IPS DF 19.7 (cell line): ENCODE measurements at places on chromosomes 6 and 20.

- no peak for DNase-seq
Measured at GRCh38 chr6:82867946-82868345, 197.7 kb downstream of the UBE3D start.

- no peak for DNase-seq
Measured at GRCh38 chr6:144667532-144668503, 382.7 kb downstream of the UTRN start.

DNA sequence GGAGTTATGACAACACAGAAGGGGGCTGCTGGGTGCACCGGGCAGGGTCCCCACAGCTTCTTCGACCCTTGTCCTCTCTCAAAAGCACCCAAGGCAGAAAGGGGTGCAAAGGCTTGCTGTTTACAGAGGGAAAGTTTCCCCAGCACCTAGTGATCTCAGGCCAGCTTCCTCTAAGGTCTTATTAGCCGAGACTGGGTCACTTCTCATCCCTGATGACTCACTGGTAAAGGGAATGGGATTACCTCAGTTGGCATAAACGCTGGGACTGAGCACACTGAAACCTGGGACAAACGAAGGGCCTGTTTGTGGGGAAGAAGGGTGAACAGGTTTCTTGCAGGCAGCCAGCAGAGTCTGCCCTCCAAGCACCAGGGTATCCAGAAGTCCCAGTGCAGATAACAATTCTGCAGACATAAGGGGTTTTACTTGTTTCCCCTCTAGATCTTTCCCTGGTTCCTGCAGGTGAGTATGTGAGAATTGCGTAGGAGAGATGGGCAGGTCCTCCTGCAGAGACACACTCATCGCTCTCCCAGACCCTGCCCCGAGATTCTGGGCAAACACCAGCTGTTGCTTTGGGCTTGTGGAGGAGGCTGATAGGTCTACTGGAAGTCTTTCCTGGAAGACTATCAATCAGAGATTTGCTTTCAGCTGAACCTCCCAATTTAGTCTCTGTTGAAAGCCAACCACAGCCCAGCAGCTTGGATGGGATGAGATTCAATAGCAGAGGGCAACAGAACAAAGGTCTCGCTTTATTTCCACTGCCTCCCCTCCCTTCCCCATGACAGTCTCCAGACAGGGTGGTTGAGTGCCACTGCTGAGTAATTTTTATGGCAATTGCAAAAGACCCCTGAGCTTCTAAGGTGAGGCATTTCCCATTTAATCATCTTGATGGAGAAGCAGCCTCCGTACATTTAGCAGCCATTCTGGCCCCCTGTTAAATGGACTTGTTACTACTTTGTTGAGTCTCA is 25.7 kb downstream of the KCNG1 start:
- no peak for DNase-seq

DNA sequence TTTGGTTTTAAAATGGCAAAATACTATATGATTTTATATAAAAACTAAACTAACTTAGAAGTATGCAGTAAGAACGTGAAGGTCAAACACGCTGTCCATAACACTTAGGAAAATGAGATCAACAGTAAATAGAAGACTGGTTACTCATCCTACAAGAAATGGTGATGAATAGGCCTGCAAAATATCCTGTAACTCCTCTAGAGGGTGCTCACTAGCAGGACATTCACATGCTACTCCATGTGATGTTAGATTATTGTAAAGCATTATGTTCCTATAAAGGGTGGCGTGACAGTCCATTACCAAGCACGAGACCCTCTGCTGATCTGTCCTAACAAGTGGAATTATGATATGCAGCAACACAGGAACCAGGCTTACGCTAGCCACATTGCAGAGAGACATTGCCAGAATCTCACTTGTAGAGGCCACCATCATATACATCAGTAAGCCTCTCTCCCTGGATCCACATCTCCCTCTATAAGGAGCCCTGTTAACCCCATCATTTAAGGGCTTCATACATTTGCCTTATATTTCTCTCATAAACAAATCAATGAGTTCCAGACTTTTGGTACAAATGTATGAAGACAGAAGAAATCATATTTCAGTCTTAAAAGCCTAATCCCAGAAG is 18.0 kb upstream of the DEFB129 start:
- no peak for DNase-seq

DNA sequence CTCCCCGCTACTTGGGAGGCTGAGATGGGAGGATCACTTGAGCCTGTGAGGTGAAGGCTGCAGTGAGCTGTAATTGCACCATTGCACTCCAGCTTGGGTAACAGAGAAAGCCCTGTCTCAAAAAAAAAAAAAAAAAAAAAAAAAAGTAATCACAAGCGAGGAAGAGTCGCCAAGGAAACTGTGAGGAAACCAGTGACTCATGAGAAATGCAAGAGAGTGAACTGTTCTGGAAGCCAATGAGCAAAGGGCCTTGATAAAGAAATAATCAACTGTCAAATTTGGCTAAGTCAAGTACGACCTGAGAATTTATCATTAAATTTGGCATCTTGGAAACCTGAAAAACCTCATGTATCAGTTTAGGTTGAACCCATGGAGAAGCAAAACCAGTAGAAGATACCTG is 16.1 kb upstream of the LAMP5 start:
- DNase-seq = no peak

DNA sequence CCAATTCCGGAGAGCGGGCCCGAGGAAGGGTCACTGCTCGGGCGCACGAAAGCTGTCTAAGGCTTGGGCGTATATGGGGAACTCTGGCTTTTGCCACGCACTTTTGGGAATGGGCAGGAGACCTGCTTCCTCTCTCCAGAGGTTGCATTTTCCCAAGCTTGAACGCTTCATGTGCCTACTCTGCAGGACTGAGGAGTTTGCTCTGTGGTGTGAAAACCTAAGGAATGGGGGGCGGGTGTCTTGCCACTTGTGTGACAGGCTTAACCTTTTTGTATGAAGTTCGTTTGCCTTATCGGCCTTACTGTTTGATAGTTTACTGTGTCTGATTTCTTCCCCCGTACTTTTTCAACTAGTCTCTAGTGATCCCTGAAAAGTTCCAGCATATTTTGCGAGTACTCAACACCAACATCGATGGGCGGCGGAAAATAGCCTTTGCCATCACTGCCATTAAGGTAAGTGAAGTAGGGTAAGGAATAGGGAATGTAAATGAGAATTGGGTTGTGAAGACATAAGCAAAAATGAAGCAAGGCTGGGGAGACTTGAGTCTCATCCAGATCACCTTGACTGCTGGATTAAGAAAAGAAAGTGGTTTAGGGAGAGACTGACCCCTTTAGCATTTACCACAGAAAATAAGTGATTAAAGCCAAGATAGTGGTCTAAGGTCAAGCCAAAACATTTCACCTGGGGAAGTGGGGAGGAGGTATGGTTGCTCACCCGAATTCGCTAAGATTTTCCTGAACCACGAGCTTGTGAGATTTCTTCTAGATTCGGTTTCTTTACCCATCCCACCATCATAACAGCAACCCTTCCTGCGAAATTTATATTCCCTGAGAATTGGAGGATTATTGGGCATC is 627 bp downstream of the RPS18 start:
- no peak for DNase-seq

DNA sequence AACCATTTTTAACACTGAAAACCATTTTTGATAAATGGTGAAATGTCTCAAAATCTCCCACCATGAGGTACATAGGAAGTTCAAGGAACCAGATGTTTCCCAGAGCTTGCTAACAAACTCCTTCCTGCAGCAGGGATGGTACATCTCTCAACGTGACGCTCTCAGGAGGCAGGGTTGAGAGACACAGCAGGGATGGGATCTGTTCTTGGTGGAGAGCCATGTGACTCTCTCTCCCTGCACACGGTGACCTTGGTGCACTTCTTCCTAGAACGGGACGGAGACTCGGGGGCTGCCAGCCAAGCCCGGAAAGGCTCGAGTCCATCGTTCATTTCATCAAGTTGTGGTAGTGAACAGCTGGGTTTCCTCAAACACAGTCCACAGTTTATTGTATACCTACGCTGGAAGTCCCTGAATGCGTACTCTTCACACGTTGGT is 94.2 kb downstream of the FAM50B start:
- DNase-seq = no peak

- DNase-seq = no peak
Measured at GRCh38 chr6:32842690-32843089, 1.2 kb downstream of the PSMB8 start.

GRCh38 chr20:33731693-33732165 is at the start of gene ZNF341:
Gene ZNF341, plus strand, starts transcription at chr20:33731996. Its CDS starts 26 bp downstream, at chr20:33732022.
- DNase-seq = no peak

DNA sequence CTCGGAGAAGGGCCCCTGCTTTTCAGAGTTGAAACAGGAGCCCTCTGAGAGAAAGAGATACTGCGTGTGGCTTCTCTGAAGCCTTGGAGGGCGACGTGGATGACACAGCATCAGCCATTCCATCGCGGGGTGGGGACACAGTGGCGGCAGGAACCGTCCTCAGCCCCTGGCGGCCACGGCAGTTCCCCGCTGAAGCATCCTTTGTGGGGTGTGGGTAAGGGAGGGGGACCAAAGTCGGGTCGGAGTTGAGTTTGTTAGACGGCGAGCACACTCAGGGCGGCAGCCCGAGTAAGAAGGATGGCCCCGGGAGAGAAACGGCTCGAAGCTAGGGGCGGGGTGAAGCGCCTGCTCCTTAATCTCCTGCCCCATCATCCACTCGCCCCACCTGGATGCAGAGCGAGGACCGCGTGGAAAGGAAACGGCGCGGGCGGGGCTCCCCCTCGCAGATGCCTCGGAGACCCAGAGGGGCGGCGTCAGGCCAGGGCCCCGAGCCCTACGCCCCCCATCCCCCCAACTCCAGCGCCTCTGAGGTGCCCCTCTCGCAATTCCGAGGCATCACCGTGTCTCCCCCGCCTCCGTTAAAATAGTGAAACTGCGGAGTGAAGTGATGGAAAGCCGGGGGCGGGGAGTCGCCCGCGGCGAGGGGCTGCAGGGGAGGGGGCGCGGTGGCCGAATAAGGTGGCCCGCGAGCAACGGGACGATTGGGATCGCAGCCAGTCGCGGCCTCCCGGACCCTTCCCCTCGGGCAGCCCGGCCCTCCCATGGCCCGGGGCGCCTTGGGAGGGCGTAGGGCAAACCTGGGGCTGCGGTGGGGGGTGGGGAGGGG is 796 bp upstream of the RREB1 start:
- no peak for DNase-seq

GRCh38 chr20:22775671-22776139 is 191.3 kb upstream of the FOXA2 start:
- no peak for DNase-seq

- DNase-seq = no peak
Measured at GRCh38 chr6:149503872-149504271, 19.1 kb upstream of the ZC3H12D start.

DNA sequence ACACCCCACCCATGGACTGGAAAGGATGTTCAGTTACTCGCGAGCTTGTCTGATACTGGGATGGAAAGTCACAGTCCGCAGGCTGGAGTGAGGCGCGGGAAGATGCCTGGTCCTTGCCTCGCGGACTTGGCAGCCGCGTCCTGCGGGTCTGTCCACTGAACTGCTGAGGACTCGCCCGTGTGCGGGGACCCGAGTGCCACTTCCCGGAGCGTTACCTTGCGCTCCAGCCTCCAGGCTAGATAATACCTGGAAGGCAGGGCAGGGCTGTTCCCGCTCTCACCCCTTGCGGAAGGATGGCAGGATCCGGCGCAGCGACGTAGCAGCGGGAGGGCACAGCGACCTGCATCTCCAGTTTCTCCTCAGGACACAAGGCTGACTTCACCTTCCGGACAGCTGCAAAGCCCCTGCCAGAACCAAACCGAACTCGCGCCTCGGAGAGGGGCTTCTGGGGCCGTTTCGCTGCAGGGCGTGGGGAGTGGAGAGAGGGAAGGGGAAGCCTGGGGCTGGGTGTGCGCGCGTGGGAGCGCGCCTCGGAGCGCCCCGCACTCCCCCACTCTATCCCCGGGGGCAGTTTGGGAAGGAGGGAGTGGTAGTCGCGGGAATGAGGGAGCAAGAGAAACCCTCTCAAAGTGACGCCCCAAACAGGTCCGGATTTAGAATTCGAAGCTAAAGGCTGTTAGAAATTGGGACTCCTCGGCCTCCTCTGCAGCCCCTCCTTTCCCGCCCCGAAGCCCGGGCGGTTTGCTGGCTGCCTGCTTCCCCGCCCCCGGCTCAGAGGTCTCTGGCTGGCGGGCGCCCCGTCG is at the start of gene KCNQ5:
TSS of gene KCNQ5 (plus strand) at position 774 of the 803 bp plus-strand sequence.
- peak; percentile 30 for DNase-seq

DNA sequence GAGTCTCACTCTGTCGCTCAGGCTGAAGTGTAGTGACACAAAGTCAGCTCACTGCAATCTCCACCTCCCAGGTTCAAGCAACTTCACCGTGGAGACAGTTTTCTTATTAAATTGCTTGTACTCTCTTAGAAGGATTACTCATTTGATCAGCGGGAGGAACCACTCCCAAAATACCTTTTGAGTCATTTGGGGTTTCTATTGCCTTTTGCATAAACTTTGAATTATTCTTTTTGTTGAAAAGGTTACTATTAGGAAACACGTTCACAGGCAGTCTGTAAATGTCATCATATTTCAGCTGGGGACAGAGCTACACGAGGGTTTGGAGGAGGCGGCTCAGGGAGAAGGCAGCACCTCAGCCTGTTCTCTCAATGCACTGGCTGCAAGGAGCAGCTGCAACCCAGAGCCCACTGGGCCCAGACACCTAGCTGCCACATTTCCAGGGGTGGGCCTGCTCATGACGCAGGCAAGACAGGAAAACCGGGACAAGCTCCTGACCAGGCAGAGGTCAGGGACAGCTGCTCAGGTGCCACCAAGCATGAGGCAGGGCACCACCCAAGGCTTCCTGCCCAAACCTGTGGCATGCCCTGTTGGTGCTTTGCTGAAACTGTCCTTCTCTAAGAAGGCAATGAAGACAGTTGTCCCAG is 205.9 kb downstream of the BMP7 start:
- no peak for DNase-seq

GRCh38 chr6:56688521-56688920 is 45.8 kb upstream of the DST start:
- DNase-seq = no peak

GRCh38 chr6:155187106-155187505 is 76.7 kb upstream of the CLDN20 start:
- DNase-seq = no peak

DNA sequence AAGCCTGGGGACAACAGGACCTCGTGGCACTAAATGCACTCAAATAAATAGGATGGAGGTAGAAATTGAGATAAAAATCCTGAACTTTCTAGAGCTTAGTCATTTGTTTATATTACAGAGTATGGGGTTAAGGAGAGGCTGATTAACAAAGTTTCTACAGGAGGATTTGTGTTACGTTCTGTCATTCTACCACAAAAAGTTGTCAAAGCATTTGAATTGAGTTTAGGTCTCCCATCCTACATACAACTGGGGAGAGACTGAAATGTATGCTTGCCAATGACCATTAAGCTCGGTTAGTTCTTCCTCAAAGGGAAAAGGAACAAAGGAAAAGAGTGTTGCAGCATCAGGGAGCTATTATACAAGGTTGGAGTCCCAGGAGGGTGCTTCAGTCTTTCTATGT is 597.9 kb downstream of the COL12A1 start:
- DNase-seq = no peak

- DNase-seq = no peak
Measured at GRCh38 chr6:6713657-6714056, 125.1 kb downstream of the LY86 start.

- DNase-seq = no peak
Measured at GRCh38 chr6:5471044-5471443, 209.7 kb downstream of the FARS2 start.

DNA sequence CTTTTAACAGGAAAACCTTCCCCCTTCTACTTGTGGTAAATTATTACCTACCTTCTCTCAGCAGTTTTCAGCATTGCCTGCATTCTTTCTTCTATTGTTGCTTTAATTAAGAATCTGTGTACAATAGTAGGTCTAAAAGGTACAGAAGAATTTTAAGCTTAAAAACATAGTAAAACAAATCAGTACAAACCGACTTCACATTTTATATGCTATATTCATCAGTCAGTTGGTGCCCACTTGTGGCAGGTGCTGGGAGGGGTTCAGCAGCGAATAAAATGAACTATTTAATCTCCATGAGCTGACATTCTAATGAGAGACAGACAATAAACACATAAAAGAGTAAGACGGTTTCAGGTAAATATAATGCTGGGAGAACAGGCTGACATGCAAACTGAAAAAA is 73.4 kb upstream of the FBXO30 start:
- no peak for DNase-seq
